ENCODE measurements at places on chromosomes 7 and 10.

DNA sequence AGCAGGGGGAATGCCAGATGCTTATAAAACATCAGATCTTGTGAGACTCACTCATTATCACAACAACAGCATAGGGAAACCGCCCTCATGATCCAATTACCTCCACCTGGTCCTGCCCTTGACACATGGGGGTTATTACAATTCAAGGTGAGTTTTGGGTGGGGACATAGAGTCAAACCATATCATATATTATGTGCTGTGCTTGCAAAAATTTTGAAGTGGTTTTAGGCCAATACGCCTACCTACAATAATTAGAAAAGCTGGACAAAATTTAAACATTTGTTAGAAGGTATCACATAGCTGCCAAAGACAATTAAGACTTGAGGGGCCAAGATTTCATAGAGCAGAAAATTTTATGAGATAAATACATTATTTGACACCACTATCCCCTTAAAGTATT lies 29.5 kb downstream of the NPSR1 start:
- no peak for DNase-seq

DNA sequence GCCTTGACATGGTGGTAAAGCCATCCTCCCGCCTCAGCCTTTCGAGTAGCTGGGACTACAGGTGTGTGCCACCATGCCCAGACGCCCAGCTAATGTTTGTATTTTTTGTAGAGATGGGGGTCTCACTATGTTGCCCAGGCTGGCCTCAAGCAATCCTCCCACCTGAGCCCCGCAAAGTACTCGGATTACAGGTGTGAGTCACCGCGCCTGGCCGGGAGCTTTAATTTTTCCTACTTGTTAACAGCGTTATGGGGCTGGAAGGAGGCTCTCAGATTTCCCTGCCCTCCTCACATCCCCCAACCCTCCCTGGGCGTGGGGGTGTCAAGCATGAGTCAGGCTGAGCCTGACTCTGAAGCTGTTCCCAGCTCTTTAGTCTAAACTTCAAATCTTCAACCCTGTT lies 8.3 kb downstream of the ALKBH4 start:
- no peak for DNase-seq

DNA sequence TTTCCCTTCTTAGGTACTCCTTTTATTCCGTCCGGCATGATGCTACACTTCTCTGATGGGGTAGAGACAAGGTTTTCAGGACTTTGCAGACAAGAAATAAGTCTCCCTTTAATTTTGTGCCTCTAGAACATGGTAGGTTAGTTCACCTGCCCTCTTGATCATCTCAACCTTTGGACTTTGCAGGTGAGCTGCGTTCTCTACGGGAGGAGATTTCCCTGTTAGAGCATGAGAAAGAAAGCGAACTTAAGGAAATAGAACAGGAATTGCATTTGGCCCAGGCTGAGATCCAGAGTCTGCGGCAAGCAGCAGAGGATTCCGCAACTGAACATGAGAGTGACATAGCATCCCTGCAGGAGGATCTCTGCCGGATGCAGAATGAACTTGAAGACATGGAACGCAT lies 9.2 kb downstream of the CCDC136 start:
- DNase-seq, result no peak

GRCh38 chr7:129368389-129368986 lies 65.7 kb upstream of the STRIP2 start:
- DNase-seq, result no peak

DNA sequence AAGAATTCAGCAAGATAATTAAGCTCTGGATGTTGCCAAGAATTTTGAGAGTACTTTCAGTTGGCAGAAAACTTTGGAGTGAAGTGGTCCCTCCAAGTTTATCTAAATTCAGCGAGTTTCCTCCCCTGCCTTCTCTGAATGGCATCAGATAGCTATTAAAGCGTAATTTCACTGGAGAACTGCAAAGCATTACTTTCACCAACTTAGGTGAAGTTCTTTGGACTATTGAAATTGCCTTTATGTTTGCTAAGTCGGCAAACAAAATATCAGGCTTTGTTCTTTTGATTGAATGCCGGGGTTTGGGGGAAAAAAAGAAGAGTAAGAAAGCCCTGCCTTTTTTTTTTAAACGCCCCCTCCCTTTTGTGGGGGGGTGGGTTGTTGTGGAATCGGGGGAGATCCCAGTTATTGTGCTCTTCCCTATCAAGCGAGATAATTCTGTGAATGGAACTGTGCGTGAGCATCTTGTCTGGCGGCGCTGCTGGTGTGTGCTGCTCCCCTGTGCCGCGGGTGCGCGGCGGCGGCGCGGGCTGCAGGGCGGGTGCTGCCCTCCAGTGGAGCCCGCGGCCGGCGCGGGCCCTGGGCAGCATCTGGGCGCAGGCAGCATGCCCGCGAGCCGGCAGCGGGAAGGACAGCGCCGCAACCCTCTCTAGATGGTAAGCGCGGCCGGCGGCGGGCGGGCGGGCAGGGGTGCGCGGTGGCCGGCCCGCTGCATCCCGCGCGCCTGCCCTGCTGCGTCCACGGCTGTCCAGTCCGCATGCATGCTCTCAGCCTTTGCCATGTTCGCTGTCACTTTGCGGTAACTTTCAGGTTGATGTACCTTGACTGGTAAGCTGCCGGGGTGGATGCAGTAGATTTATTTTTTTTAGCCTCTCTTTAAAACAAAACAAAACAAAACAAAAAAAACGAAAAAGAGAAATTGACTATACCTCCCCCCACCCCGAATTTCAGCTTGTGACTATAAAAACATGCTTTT lies 176.5 kb downstream of the TCF7L2 start:
- DNase-seq, result no peak

DNA sequence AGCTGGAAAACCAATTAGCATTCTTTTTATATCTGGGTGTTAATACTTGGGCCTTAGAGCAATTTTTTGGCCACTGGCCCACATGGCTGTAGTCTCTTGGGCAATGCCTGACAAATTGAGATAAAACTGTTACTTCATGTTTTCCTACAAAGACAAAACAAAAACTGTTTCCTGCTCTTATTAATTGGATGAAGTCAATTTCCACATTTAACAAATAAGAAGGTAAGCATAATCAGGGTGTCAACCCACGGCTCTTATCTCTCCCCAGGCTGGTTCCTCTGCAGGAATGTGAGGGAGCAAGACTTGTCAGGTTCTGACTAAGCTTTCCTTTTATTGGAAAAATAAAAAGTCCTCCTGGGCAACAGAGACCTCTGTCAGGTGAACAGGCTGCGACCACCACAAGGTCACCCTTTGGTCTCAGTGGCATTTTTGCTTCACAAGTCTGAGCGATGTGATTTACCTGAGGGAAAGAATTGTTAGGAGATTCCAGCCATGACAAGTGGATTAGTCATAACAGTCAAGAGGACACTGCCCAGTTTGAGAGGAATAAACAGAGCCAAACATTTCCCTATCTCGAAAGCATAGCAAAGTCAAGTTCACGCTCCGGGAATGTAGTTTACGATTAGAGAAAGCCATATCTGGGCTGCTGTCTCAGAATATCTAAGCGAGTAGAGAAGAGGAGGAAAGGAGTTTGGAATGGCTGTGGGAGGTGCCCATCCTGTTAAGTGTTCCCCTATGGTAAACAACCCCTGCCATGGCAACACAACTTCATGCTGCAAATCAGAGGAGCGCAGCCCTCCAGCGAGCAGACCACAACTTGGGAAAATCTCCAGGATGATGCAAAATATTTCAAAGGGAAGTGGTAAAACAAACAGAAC lies 144.4 kb downstream of the TES start:
- no peak for DNase-seq

- no peak for DNase-seq
These were observed 224.4 kb downstream of the ARHGAP12 start for GRCh38 chr10:31704195-31704594.

GRCh38 chr7:134434701-134435100 lies 24.2 kb downstream of the AKR1B1 start:
- DNase-seq, result no peak

DNA sequence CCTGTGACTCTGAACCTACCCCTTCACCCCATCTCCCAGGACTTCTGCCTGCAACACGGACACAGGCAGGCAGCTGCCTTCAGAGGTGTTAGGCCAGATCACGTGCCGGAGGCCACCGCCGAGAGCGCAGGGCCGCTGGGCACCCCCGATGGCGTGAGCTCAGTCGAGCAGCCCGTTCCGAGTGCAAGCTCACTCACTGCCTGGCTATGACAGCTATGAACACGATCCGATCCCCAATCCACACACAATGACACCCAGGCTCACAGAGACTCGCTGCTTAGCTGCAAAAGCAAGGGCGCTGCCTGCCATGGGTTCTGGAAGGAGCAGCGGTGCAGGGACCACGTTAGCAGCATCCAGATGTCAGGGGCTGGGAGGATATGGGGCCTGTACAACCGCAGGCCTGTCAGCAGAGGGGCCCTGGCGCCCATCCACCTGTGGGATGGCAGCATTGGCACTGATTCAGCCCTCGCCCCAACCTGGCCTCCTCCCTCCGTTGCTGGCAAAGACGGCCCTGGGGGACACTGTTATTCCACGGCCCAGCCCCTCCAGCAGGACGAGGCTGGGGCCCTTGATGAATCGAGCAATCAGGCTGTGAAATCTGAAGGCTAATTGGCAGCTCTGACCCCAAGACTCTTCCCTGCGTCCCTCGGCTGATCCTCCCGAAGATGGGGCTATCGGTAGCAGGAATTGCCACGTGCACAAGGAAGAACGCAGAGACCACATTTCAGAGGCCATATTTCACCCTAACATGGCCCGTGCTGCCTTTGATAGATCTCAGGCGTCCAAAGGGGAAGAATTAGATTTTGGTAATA lies 230.1 kb downstream of the ELFN1 start:
- no peak for DNase-seq

- DNase-seq, result no peak
These were observed 87.6 kb upstream of the SEMA3D start for GRCh38 chr7:85274454-85274853.

- DNase-seq, result peak; percentile 15
These were observed 370.2 kb downstream of the PHF14 start for GRCh38 chr7:11343818-11344413.

DNA sequence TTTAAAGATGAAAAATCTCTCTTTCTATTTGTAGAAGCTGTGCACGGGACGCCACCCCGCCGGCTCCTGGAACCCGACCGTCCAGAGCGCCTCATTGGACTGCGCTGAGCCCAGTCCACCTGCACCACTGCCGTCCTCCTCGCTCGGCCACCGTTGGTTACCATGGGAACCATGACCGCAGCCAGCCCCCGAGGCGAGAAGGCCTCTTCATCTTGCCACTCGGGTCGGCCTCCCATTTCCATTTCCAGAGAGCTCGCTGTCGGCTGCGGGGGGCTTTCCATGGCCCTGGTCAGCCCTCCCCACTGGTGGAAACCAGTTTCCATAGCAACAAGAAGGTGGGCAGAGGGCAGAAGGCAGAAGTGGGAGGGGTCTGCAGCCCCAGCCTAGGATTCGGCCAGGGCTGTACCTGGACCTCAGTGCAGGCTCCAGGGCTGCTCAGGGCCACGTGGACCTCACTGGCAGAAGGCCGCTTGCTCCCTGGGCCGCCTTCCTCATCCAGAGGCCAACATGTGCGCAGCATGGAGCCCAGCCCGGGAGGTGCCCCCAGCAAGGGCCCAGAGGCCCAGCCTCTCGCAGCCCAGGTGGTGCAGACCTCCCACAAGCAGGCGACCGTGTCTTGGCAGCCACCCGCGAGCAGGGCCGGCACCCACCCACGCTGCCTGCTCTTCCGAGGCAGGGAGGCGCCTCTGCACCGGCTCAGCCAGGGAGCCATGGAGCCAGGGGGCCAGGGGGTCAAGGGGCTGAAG lies 283.5 kb upstream of the PPP2R2D start:
- DNase-seq, result no peak

DNA sequence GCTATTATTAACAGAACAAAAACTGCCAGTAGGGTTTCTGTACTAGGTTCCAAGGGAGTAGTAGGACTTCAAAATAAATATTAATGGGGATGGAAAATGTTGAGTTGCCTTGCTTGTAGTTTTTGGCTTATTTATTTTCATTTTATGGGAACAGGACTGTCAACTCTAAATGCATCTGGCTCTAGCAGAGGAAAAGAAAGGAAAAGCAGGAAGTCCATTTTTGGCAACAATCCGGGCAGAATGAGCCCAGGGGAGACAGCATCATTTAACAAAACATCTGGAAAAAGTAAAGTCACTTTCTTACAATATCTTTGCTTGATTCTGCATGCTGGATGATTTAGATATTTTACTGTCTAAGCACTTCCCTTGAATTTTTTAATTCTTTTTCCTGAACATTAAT lies 69.4 kb downstream of the NOC3L start:
- DNase-seq, result no peak

- no peak for DNase-seq
These were observed 246.2 kb downstream of the MAD1L1 start for GRCh38 chr7:1986366-1987083.

GRCh38 chr7:149868623-149869290 lies 5.0 kb upstream of the ATP6V0E2 start:
- DNase-seq, result no peak

DNA sequence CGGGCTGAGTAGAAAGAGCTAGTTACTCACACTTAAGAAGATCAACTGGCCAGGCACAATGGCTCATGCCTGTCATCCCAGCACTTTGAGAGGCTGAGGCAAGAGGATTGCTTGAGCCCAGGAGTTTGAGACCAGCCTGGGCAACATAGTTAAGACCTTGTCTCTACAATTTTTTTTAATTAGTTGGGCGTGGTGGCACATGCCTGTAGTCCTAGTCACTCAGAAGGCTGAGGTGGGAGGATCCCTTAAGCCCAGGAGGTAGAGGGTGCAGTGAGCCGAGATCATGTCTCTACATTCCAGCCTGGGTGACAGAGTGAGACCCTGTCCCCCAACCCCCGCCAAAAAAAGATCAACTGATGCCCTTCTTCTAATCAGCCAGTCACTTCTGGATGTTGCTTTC lies 74.6 kb upstream of the ATP6V0A4 start:
- no peak for DNase-seq

DNA sequence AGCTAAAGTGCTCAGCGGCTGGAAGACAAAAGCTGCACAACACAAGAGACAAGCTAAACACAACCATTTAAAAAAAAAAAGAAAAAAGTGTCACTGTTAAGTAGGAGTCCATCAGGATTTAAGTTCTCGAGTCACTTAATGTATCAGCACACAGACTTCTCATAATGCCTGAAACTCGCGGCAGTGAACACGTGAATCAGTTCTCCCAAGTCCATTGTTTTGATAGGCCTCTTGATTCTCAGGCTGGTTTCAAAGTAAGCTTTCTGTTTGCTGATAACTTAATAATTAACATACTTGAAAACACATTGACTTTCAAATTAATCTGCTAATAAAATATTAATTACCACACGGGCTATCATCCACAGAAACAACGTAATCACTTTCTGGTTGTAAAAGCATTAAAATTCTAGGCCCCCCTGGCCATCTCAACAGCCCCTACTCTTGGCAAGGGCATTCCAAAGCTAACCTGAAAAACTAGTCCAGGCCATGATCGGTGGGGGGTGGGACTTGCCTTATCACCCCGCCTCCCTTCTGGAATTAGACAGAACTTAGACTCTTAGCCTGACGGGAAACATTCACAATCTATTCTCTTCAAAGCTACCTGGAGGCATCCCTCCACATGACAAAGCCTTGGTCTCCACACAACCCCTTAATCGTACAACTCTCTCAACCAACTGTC lies 129.0 kb downstream of the DIP2C start:
- DNase-seq, result no peak

DNA sequence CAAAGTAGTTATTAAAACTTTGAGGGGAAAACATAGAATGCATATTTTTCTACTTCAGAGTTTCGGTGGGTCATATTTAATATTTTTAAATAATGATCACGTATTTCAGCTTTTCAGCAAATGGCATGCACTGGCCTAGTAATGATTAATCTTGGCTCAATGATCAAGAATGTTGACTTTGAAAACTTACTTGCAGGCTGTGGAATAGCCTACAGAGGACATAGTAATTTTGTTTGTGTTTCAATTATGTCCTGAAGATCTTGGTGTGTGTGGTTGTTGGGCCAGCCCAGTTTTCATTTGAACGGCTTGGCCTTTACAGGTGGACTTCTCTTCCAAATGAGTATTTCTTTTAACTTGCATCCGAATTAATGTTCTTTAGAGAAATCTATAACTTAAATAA lies 35.1 kb downstream of the ADD3 start:
- DNase-seq, result no peak
